Endothelial cell of coronary artery (primary cell): ENCODE measurements at places on chromosomes 5 and 9. TPM values are rescaled to one million over a fixed set of nuclear protein-coding genes. Genes with fewer than 3 reads are reported as not detected.

The NIM1K gene
- 0.09 TPM in 1 of 2 replicates, not detected in the other for total RNA-seq

The CNTNAP3B gene
- total RNA-seq: 64.3 and 128 TPM in 2 replicates

The DPYSL3 gene
- total RNA-seq: 90.6 and 116 TPM in 2 replicates

The PCDHA7 gene
- 0.27 and 0.28 TPM in 2 replicates for total RNA-seq

The ENG gene
- total RNA-seq: 60.0 and 137 TPM in 2 replicates
